CD4-positive, alpha-beta T cell treated with Interleukin-2 at 100 ng/mL for 4 hours (primary cell): ENCODE measurements at places on chromosomes 4 and X.
A peak's percentile ranks its signal among the peaks of the same experiment; 100 is the strongest.

GRCh38 chr4:108227923-108228322, 59.2 kb upstream of the LEF1 start:
- no peak for DNase-seq

DNA sequence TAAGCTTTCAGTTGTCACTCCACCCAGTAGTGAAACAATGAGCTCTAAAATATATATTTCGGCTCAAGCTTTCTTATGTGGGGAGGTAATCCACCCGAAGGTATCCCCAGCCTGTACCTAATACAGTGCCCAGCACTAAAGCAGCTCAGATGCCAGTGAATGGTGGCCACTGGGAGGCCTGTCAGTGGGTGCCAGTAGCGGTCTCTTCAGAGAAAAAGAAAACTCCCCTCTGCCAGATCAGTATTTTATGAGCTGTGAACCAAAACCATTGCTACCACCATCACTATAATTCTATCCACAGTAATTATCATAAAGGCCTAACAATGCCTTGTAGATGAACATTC, 835 bp upstream of the NFKB1 start:
- peak; percentile 40 for DNase-seq

- DNase-seq = no peak
Observed at GRCh38 chr4:117971403-117971802, 62.9 kb upstream of the NDST3 start.

DNA sequence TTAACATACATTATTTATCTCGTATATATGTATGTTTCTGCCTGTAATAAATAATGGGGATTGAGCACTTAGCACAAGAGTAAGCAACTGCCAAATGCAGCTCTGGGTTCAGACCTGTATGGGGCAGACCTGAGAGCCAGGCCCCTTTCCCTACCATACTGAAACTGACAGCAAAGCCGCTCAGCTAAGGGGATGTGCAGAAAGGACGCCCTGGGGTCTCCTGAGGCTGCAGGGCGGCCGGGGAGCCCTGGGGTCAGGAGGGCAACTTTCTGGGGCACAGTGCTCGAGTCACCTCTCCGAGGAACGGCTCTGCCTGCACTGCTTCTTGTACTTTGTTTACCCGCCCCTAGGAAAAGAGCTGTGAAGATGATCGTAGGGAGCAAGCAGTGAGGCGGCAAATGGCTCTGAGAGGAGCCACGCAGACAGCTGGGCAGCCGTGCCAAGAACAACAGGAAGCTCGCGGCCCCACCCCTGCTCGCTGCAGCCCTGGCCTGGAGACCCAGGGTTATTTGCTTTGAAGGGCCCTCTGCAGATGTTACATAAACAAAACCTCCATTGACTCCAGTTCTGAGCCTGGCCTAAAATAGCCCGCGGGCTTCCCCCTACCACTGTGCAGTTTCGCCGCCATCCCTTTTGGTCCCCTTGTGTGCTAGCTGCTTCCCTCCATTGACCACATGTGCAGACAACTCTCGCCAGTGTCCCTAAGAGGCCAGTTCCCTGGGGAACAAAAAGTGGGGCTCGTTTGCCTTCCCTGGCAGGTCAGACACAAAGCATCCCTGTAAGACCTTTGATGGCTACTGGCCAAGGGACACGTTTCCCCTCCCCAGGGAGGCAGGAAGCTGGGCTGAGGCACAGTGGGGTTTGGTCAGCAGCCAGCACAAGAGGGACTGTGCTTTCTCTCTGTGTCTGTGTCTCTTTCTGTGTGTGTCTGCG, 111.3 kb upstream of the LNX1 start:
- no peak for DNase-seq

- DNase-seq = no peak
Observed at GRCh38 chr4:38673130-38673978, 9.4 kb downstream of the KLF3 start.

GRCh38 chr4:113008716-113009115, 40.7 kb upstream of the ANK2 start:
- no peak for DNase-seq

DNA sequence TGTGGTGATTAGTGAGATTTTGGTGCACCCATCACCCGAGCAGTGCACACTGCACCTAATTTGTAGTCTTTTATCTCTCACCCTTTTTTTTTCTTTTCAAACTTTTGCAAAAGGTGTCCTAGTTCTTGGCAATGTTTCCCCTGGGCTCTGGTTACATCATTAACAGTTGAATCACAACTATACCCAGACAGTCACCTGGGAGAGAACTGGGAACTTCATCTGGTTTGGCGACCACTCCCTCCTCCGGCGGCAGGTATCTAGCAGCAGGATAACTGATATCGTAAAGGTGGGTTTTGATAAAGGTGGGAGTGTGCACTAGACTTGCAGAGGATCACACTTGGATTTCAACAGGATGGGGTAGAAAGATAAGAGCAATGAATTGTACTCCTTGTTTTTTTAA, 140.5 kb downstream of the CHIC2 start:
- DNase-seq = no peak

DNA sequence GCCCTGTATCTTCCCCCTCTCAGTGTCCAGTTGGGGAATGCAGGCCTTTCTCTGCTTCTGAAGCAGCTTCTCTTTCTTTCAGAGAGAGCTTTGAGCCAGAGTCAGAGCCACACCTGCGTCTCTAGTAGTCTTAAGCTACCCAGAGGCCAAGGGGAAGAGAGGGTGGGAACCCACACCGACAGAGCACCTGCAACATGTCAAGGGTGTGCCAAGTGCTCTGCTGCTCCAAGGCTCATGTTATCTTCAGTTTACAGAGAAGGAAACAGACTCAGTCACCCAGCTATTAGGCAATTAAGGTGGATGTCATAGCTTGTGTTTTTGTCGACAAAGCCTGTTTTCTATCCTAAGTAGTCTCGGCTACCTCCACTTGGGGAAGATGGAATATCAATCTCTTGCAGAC, 22.7 kb upstream of the RNF212 start:
- no peak for DNase-seq

- no peak for DNase-seq
Observed at GRCh38 chrX:153638436-153639176, 8.4 kb upstream of the DUSP9 start.

DNA sequence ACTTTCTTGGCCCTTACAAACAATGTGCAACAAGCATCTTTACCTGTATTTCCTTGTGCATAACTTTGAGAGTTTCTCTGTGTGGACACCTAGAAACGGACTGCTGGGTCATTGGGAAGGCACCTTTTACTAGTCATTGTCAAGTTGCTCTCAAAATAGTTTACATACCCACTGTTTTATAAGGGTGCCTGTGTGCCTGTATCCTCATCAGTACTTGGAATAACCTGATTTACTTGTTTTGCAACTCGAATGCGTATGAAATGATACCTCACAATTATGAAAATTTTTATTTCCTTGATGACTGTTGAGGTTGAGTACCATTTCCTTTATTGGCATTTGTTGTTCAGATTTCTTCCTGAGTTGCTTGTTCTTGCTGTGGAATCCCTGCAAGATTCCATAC, 150.8 kb downstream of the STIM2 start:
- DNase-seq = no peak

GRCh38 chr4:171118091-171118490, 695.1 kb upstream of the GALNTL6 start:
- no peak for DNase-seq

DNA sequence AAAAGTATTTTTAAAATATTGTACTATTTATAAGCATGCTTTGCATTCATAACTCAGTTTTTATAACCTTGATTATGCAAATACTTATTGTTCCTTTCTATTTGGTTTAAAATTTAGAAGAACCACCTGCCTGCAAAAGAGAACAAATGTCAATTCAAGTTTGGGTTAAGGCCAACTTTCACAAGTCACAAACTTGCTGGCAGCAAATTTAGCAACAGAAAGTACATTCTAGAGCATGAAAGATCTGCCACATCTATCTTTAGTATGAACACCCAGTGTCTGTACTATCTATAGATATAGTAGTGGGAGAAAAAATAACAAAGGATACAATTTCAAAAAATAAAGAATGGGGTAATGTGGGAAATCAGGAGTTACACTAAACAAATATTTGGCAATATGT, 1014.2 kb downstream of the C4orf33 start:
- no peak for DNase-seq

DNA sequence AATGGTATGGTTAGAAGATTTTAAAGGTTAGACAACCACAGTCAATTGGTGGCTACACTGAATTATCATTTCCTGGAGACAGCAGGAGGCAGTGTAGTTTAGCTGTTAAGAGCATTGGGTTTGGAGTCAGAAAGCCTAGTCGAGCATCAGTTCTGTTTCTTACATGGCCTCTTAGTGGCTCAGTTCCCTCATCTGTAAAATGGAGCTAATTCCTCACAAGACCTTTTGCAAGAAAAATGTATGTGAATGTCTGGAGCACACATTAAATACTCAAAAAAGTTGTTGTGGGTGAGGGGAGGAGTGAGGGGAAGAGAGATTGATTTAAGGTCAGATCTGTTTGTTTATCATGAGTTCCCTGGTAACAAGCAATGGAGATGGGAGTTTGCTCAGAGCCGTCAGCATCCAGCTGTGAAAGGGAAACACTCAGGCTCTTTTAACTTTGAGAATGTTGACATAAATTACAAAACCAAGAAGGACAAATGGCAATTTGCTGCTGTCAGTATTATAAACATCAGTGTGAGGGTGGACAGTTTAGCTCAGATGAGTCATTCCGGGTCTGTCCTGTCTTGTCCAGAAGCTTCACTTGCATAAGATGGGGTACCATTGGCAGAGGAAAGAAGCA, 98.2 kb upstream of the PGRMC2 start:
- DNase-seq = no peak

DNA sequence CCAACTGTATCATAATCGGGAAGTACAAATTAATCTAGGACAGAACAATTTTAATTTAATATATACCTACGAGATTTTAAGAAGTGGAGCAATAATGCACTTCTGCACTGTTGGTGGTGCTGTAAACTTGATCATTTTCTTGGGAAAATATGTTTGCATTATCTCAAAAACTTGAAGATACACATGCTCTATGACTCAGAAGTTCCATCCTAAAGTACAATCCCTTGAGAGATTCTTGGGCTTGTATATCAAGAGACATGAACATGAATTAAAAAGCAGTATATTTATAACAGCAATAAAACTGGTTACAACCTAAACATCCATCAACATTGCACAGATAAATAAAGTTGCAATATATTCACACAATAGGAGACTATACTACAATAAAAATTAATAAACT, 168.8 kb downstream of the CLCN4 start:
- no peak for DNase-seq

GRCh38 chrX:88655460-88655859, 91.6 kb upstream of the CPXCR1 start:
- DNase-seq = no peak

DNA sequence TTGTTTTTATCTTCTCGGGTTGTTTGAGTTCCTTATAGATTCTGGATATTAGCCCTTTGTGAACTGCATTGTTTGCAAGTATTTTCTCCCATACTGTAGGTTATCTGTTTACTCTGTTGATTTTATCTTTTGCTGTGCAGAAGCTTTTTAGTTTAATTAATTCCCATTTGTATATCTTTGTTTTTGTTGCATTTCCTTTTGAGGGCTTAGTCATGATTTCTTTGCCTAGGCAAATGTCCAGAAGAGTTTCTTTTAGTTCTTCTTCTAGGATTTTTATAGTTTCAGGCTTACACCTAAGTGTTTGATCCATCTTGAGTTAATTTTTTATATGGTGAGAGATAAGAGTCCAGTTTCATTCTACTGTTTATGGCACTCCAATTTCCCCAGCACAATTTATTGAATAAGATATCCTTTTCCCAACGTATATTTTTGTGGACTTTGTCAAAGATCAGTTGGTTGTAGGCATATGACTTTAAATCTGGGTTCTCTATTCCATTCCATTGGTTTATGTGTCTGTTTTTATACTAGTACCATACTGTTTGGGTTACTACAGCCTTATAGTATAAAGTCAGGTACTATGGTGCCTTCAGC, 54.3 kb downstream of the EGF start:
- no peak for DNase-seq

DNA sequence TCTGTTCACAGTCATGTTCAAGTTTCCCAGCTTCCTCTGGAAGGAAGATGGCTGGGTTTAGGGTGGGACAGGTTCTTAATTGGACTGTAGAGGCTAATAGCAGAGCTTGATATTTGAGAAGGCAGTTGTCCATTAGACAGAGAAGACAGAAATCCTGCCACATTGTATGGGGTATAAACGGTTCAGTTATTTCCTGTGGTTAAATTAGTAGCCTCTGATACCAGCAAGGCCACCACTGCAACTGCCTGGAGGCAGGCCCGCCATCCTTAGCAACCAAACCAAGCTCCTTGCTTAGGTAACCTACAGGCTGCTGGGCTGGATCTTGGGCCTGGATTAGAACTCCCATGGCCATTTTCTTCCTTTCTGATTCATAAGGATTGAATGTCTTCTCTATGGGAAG, 1367.0 kb downstream of the PCDH7 start:
- no peak for DNase-seq

- DNase-seq = no peak
Observed at GRCh38 chr4:161134795-161135194, 1029.0 kb downstream of the FSTL5 start.

DNA sequence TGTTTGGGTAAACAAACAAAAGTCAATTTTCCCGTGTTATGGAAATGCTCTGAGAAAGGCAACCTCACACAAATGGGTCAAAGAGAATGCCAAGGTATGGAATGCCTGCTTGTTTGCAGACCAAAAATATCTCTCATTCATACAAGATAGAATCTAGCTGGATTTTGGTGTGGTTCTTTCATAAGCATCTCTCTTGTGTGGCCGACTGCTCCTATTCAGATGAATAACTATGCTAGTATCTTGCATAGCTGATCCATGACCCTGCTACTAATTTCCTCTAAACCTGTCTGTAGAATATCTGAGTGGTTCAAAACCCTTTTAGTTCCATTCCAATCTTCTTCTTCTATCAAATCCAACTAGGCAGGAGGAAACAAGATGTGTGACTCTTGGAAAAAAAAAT, 28.2 kb upstream of the SORBS2 start:
- DNase-seq = no peak

GRCh38 chr4:103076747-103077347, at the start of gene SLC9B2:
Gene SLC9B2 (minus strand): TSS chr4:103076761. CDS start chr4:103067550, 9,211 bp downstream.
- DNase-seq = peak; percentile 51

GRCh38 chrX:103554687-103555424, 30.5 kb upstream of the TCEAL4 start:
- peak; percentile 61 for DNase-seq

DNA sequence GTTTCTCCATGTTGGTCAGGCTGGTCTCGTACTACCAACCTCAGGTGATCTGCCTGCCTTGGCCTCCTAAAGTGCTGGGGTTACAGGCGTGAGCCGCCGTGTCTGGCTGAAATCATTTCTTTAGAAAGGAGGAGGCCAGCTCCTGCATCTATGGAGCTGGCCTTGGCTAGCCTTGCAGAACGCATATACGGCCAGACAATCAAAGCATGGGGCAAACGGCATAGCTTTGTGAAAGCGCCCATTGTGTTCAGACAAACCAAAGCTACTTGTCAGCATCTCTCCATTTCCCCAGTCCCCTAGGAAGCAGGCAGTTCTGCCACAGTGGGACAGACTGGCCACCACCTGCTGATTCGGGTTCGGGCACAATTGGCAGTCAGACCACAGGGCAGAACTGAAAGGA, 48.9 kb upstream of the IQSEC2 start:
- DNase-seq = no peak
